NCI-H187 treated with DMSO at 0.1 percent for 48 hours (cell line): ENCODE measurements at places on chromosomes 3 and 15.

DNA sequence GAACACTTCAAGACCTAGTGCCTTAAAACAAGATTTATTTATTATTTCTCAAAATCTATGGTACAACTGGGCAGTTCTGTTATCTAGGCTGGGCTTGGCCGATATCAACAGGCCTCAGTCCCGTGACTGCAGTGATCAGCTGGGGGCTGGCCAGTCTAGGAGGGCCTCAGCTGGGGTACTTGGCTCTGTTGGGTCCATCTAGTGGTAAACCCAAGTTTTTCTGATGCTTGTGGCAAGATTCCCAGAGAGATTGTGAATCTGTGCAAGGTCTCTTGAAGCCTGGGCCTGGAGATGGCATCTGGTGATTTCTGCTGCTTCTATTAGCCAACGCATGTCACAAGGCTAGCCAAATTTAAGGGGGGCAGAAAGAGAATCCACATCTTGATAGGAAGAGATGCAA lies 482.4 kb upstream of the SGO1 start:
- no peak for DNase-seq

DNA sequence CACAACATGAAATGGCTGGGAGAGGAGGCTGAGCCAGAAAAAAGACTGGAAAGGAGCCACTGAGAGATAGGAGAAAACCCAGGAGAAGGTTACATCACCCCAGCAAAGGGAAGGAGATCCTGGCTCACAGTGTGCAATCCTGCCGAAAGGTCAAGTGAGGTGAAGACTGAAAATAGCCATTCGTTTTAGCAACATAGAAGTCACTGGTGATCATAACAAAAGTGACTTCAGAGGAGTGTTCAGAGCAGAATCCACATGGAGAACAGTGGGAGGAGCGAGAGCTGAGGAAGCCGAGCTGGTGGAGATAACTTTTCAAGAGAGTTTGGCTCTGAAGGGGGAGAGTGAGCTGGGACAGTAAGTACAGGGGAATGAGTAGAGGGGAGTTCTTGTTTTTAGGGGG lies 5.4 kb upstream of the HEG1 start:
- DNase-seq: no peak

DNA sequence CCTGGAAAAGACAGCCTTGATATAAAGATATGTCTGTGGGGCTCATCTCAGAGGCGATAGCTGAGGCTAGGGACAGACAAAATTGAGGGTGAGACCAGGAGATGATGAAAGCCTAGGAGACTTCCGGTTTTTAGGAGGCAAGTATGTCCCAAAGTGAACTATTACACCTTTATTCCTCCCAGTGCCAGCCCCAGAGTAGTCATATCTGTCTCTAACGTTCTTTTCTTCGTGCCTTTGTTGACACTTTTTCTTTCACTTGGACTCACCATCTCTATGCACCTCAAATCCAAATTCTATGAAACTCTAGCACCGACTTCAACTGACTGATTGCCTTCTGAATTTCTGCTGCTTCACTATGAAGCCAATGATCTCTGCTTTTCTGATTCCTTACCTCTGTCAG lies 93.8 kb upstream of the RASGRP1 start:
- no peak for DNase-seq

- DNase-seq: no peak
Measured at GRCh38 chr15:57992761-57993355, 72.7 kb downstream of the ALDH1A2 start.

GRCh38 chr3:97960993-97961766 lies 11.1 kb downstream of the RIOX2 start:
- DNase-seq: no peak

DNA sequence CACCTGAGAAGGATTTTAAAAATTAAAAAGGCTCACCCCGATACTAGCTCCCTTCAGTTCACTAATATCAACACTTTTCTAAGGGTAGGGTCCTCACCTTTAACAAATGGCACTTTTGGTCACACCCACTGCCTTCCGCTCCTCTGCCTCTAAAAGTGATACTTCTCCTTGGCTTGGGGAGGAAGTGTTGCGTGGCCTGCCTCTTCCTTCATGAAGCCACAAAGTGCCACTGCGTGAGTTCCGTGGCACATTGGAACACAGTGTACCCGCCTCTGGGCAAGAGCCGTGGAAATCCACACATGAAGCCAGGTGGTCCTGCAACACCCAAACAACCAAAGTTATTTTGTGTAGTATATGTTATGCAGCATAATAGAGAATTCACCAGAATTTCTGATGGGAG lies 3.9 kb downstream of the B4GALT4 start:
- no peak for DNase-seq

- no peak for DNase-seq
Measured at GRCh38 chr3:34783876-34784275, 855.4 kb upstream of the ARPP21 start.

DNA sequence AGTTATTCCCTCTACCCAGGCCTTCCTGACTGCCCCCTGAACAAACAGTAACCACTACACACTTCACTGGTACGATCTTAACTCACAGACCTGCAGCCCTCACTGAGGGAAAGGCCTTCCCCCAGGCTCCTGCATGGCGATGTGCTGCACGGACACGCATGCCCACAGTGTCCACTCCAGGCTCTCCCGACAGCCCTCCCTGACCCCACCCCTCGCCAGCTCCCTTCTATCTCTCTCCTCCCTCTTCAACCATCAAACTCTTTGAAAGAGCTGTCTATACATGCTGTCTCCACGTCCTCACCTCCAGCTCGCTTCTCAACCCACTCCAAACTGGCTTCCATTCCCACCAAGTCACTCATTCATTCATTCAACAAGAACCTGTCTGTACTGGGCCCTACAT lies 3.9 kb downstream of the SCN5A start:
- DNase-seq: no peak

GRCh38 chr3:135020181-135020580 lies 225.1 kb downstream of the EPHB1 start:
- DNase-seq: no peak
